WTC11 (cell line): ENCODE measurements at places on chromosomes 2 and 18. TPM values are rescaled to one million over a fixed set of nuclear protein-coding genes. Genes with fewer than 3 reads are reported as not detected.
A peak's percentile ranks its signal among the peaks of the same experiment; 100 is the strongest.

DNA sequence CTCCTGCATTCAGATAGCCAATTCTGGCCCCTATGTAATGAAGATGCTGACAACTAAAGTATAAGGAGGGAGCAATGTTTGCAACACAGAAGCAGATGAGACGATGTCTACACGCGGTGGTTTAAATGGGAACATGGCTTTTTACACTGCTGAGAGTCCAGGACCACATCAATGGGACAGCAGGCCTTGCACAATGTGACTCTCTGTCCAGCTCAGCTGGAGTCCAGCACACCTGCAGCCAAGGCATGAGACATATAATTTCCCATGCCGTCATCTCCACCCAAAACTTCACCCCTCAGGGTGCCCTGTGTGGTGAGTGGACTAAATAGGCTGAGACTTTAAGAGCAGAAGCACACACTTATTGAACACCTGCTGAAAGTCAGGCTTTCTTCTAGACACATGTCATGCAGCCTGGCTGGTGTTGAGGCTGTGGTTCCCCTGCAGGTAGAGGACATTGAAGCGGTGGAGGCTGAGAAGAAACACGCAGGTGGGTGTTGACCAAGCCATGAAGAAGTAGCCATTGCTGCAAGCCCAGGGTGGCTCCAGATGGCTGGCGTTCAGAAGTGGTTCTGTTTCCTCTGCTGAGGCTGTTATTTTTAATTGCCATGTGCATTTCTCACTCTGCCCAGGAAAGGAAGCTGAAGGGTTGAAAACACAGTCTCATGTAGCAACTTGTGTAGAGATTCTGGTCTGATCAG is 345.6 kb downstream of the MYCN start:
- no peak for DNase-seq

- DNase-seq, result no peak
Observed at GRCh38 chr2:128558441-128558840, 239.8 kb upstream of the HS6ST1 start.

GRCh38 chr2:99417396-99417795 is 72.4 kb downstream of the REV1 start:
- no peak for DNase-seq

DNA sequence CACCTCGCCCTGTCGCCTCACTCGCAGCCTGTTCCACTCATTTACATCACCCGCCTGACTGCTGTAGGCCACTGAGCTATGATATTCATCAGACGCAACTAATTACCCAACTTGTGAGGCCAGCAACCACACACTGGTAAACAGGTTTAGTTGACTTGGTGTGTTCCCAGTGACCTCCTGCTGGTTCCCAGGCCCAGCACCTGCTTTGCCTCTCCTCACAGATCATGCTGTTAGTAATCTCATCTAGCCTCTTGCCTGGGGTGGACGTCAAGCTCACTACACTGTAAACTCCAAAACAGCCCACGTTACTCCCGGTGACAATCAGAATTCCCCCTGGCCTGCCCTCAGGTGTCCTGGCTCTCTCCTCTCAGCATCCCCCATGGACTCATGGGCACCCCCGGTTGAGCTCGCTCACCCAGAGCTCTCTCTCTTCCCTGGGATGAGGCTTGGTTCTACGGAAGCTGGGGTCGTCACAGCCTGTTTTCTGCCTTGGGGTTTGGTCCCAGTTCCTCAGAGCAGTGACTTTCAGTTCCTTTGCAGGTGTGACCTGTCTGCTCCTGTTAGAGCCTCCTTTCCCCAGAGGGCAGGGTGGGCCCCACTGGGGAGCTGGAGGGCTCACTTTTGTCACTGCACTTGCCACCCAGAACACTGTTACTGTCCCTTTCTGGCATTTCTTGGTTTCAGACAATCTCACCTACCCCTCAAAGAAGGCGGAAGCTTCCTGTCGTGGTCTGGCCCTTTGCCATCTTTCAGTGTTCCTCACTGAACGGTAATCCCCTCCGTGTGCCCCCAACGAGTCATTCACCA is 40.3 kb downstream of the INPP5D start:
- no peak for DNase-seq

DNA sequence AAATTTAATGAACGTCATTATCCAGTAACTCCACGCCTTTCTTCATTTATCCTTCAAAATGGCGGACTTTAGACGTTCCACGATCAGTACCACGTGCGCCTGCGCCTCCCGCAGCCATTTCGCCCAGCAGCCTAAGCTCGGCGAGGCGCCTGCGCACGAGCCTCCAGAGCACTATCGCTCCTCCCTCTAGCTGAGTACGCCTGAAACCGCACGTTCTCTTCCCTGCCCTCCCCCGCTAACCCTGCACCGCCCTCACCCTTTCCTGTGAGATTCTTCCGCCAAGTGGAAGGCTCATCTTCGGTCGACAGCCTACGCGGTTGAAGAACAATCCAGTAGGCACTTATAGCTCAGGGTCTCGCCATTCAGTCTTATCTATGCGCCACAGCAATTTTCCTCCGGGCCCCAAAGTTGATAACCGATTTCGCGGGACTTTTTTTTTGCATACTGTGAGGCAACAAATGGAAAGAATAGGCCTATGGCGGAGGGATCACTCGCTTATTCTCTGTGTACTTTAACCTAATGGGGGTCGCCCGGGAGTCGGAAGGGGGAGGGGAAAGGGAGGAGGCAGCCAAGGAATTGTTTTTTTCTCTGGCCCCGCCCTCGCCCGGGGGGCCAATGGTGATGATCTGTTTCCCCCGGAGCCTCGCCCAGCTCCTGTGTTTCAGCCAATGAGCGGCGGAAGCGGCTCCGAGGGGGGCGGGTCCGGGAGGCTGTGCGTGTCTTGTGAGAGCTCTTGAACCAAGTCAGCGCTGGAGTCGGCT is at the start of gene KDM3A:
Gene KDM3A (plus strand): TSS at position 741 of the 761 bp plus-strand sequence. CDS start 677 bp downstream, outside the sequence.
- DNase-seq, result peak; percentile 99

GRCh38 chr2:16325016-16325975 is 340.3 kb downstream of the CYRIA start:
- no peak for DNase-seq

DNA sequence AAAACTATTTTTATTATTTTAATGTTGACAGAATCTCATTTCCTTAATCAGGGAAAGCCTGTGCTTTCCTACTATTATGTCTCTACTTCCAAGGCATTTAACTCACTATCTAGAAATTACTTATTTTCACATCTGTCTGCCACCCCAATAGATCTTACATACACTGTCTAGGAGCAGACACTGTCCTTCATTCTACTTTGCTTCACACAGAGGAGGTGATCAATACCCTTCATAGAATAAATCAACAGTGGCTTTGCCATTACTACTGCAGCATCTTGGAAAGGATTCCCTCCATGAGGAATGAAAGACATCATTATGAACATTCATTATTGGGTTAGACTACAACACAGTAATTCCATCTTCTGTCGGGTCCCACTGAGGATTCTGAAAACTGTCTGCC is 31.7 kb downstream of the CDH20 start:
- no peak for DNase-seq

The FSIP2 gene
- total RNA-seq, result 1.9 to 2.2 TPM (median 1.9 TPM) in 3 replicates

The SLC23A3 gene
- 0.41 to 0.59 TPM (median 0.55 TPM) in 3 replicates for total RNA-seq

The INSIG2 gene
- total RNA-seq, result 10.7 to 11.9 TPM (median 10.8 TPM) in 3 replicates

The NT5DC4 gene
- total RNA-seq, result not detected in 3 replicates

The CRYBA2 gene
- not detected in 3 replicates for total RNA-seq

The PKP4 gene
- 66.3 to 78.9 TPM (median 69.3 TPM) in 3 replicates for total RNA-seq

The PRKAG3 gene
- not detected in 3 replicates for total RNA-seq
